ENCODE measurements at places on chromosomes 5 and 9.

DNA sequence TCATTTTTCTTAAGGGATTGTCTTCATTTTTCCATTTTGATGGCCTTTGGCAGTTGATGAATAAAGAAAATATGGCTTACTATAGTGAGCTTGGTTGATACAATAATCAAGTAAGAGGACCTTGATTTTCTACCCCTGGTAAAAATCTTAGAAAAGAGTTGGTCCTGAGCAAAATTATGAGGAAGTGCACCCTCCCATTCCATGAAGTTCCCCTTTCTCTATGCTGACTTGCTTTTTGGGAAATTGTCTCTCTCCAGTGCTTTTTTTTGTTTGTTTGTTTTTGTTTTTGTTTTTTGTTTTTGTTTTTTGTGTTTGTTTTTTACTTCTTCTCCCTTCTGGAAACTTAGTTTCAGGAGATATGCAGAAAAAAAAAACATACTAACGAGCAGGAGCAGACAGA is 449.2 kb upstream of the ACTBL2 start:
- DNase-seq, result no peak

DNA sequence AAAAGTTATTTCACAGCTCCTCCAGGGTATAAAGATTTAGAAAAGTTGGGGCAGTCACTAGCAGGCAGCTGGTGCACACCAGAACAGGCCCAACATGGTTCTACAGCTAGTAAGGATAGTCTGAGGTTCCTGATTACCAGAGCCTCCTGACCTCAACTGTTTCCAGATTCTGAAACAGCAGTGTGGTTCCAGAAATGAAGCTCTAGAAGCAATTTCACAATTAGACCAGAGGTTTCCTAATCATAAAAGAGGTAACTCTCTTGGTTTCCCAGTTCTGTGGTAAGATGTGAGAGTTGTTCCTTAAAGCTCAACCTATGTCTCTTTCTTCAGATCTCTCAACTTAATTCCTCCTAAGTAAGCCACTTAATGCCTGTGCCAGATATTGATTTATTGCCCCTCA is 11.9 kb downstream of the AGTPBP1 start:
- DNase-seq, result no peak

- DNase-seq, result no peak
Observed at GRCh38 chr5:34916518-34916917, 1.0 kb downstream of the BRIX1 start.

DNA sequence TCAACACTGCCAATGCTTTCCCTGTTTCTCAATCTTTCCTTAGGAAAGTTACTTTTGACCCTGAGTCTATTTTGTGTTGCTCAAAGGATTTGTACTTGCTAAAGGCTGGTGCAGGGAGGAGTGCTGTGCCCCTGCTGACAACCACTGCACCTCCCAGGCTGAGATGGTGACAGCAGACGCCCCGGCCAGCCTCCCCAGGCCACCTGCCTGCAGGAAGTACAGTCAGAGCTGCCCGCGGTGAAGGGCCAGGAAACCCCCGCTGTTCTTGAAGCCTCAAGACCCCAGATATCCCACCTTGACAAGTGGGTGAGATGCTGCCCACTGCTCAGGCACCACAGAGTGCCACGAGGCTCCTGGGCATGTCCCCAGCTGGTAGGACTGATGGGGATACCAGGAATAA is 44.2 kb upstream of the CKMT2 start:
- no peak for DNase-seq

DNA sequence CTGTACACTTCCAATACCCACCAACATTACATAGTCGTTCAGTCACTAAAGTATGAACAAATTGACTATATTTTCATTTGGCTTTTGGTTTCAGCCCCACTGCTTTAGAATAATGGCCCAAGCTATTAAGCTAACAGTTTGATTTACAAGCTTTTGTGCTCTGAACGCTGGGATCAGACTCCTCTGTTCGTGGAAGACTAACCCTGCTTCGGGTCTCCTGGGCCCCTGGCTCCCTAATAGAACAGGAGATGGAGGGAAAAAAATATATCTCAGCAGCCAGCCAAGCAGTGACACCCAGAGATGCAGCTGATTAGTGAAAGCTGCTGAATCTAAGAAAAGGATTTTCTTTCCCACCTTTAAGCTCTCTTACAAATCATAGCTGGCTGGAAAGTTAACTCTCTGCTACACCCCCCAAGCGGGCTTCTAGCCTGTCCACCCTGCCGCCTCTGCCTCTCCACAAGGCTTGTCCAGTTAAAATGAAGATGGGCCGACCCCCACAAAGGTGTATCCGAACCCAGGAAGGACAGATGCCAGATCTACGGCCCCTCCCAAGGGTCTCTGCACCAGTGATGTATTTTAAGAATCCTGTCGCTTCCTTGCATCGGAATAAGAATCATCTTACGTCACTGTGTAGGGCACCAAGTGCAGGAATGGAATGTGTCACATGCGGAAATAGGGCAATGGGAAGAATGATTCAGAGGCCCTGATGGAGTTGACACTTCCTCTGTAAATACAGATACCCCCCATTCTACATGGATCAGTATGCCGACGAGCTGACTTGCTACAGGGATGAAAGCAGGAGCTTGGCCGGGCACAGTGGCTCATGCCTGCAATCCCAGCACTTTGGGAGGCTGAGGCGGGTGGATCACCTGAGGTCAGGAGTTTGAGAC is 33.4 kb upstream of the BARHL1 start:
- no peak for DNase-seq

GRCh38 chr5:148912714-148913398 is 86.4 kb downstream of the ADRB2 start:
- no peak for DNase-seq

- DNase-seq, result no peak
Observed at GRCh38 chr5:179912951-179913350, 5.3 kb upstream of the TBC1D9B start.

DNA sequence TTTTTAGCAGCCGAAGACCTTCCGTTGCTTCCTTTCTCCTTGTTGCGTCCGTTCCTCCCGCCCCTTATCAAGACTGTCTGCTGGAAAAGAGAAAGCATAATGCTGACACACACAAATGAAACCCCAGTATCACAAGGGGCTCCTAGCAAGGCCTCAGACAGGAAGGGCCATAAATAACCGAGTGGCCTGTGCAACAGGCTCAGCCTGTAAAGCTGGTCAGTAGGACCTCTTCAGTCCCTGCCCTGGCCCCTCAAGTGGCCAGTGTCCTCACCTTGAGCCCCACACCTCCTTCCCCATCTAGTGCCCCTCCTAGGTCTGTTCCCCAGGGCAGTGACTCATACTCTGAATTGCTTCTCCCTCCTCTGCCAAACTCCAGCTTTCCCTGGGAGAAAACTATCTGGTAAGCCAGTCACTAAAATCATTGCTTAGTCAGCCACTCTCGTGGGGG is 174.6 kb upstream of the IL12B start:
- no peak for DNase-seq

DNA sequence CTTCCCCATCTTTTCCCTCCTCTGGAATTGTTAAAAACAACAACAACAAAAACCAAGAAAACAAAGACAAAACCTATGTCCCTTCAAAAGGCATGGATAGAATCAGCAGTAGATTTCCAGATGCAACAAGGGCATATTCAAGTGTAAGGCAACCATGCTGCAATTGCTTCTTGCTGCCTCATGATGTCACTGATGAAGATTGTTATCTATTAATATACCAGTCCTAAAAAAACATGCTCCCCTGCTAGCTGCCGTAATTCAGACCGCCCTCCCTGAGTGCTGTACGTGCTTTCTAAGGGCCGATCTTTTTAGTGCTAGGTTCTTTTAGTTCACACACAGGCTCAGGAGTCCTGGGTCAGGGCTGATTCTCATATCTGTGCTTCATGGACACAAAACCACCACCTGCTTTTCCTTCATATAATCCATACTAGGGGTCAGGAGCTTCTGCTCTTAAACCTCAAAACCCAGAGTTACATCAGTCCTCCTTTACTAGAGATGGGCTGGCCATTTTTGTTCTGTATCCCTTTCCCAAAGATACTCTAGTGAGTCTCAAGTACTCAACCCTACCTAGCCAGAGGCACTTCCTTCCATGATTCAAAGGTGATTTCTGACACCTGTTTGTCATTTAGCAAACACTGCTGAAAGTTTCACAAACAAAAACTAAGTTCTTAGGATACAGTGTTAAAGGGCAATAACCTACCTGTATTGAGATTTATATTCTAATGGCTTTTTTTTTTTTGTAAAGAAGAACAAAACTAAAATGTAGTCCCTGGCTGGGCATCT is 82.1 kb downstream of the GIN1 start:
- no peak for DNase-seq

DNA sequence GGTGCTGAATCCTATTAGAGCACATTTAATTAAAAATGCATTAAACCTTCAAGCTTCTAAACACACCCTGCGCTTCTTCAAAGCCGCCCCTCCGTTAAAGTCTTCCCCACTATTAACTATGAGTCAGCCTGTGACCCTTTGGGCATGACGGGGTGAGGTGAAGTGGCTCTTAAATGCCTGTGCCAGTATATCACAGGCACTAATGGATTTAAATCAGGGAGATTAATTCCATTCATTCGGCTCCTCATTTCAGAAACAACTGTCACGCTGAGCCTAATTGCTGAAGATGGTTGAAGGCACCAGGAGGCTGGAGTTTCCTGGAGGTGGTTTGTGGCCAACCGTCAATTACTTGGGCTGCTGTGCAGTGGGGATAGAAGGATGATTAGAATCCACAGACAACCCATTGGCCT is 192.6 kb upstream of the MSX2 start:
- no peak for DNase-seq

GRCh38 chr9:94881940-94882339 is 155.4 kb downstream of the AOPEP start:
- DNase-seq, result no peak

GRCh38 chr5:12100542-12100941 is 196.3 kb upstream of the CTNND2 start:
- no peak for DNase-seq

DNA sequence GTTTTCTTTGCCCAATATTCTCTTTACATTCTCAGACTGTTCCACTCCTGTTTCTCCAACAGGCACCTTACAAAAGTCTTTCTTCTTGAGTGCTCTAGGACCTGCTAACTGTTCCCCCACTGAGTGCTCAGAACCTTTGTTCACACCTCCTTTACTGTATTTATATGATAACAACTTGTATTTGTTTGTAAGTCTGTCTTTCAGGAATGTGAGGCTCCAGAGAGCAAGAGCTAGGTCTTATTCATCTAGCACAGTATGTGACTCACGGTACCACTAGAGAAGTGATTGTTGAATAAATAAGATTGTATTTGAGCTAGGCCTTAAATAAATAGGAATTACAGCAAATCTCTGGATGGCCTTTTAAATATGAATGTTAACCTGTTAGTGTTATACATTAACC is 42.5 kb upstream of the MYOT start:
- no peak for DNase-seq

DNA sequence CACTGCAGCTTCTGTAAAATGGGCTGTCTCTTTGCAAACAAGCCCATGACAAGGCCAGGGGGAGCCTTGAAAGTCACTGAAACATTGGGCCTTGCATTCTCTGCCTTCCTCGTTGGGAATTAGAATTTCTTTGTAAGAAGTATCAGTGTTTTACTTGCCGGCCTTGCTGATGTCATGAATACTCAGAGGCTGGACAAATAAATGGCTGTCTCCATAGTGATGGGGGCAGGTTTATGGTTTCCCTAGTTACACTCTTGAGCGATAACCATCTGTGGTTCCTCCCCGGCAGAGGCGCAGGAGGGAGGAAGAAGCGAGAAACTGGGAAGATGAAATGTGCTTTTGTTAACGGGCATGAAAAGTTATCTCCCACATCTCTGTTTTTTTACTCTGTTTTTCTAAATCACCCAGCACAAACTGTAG is 272.7 kb upstream of the PANK3 start:
- DNase-seq, result no peak

GRCh38 chr9:96493757-96494156 is 43.8 kb downstream of the HABP4 start:
- DNase-seq, result no peak

GRCh38 chr9:124839612-124840299 is 13.5 kb upstream of the WDR38 start:
- DNase-seq, result no peak

DNA sequence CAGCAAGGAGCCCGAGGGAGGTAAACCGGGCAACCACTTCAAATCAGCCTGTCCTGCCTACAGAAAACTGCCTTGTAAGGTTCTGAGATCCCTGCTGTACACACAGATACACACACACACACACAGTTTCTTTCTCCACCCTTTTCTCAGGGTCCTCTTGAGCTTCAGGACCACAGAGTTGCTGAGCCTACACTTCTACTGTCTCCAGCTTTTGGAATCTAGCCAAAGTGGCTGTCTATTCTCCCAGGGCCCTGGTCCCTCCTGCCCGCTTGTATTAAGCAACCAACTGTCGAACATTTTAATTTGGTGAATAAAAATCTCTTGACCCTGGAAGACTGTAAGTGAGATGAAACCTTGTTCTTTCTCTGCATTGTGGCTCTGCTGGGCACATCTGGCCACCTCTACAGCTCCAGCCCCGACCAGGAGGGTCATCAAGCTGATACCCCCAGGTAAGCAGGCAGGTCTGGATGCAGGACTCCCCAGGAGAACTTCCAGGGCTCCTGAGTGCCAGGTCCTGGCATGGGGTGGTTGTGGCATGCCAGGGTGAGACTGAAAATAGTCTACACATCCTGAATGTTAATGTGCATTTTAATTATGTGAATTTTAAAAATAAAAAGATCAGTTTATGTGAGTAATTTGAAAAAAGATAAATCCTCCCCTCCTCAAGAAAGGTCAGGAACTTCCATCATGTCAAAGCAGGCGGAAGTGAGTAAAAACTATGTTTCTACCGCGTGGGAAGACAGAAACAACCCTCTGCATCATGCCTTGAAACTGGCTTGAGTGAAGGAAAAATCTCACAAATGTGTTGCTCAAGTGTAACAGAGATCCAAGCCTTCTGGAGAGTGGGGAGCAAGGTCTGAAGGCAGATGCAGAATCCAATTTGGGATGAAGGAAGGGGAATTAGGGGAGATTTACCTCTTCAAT is 15.0 kb upstream of the S1PR3 start:
- DNase-seq, result no peak

GRCh38 chr5:64792469-64792868 is 23.7 kb downstream of the CWC27 start:
- no peak for DNase-seq

- DNase-seq, result no peak
Observed at GRCh38 chr5:168072665-168073064, 218.8 kb upstream of the WWC1 start.

DNA sequence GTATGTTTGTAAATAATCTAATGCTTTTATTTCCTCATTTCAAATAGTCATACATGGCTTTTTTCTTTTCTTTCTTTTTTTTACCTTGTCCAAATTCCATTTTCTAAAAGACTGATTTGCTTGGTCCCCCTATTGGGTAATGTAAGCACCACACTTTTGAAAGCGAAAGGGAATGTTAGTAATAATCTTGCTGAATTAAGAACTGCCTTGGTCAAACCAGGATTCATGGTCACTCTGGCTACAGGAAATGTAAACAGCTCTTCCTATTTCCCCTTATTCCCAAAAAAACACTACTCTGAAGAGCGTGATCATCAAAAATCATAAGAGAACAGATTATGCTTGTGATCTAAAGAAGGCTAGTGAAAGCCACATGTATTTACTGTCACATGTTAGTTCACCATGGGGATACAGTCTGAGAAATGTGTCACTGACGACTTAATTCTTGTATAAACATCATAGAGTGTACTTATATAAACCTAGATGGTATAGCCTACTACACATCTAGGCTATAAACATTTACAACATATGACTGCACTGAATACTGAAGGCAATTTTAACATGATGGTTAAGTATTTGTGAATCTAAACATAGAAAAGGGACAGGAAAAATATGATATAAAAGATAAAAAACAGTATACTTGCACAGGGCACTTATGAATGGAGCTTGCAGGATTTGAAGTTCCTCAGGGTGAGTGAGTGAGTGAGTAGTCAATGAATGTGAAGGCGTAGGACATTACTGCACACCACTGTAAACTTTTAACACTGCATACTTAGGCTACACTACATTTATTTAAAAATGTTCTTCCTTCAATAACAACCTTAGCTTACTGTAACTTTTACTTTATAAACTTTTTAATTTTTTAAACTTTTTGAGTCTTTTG is 75.3 kb downstream of the HMGCR start:
- DNase-seq, result no peak

Data from GM12892 (cell line).